ENCODE measurements at places on chromosomes 2 and 18.

GRCh38 chr18:79949697-79950487 lies 1.6 kb downstream of the SLC66A2 start:
- no peak for DNase-seq

DNA sequence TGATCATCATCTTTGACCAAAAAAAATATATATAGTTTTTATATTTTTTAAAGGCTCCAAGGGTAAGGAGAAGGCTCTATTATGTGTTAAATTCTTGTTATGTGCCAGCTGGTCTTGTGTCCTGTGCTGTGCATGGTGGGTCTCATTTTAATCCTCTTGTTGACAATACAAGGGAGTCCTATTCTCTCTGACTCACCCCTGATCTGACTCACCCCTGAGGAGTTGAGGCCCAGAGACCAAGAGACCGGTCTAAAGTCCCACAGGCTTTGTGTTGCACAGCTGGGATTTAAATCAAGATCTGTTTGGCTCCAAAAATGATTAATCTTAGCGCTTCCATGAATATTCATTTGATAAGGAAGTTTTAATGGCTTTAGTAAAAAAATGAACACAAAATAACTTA lies 25.7 kb downstream of the MC2R start:
- no peak for DNase-seq

DNA sequence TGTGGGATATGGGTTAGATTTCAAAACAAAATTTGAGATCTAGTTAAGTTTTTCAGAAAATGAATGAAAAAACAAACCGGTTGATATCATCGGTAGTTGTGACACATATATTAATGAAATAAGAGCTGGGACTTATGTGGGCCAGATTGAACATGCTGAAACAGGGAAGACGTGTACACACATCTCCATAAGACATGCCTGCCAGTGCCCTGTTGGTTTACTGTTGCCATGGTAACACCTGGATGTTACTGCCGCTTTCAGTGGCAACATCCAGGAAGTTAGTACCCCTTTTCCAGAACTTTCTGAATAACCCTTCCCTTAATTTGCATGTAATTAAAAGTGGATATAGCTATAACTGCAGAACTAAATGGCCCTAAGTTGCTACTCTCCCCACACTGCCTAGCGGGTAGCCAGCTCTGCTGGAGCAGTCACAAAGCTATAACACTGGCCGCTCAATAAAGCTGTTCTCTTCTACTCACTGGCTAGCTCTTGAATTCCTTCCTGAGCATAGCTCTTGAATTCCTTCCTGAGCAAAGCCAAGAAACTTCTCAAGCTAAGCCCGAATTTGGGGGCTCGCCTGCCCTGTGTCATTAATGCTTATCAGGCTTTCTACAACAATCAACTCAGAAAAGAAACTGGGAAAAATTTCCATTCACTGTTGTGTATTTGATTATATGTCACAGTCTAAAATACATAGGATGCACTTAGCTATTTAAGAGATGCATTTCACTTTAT lies 776.3 kb upstream of the CDH7 start:
- no peak for DNase-seq

DNA sequence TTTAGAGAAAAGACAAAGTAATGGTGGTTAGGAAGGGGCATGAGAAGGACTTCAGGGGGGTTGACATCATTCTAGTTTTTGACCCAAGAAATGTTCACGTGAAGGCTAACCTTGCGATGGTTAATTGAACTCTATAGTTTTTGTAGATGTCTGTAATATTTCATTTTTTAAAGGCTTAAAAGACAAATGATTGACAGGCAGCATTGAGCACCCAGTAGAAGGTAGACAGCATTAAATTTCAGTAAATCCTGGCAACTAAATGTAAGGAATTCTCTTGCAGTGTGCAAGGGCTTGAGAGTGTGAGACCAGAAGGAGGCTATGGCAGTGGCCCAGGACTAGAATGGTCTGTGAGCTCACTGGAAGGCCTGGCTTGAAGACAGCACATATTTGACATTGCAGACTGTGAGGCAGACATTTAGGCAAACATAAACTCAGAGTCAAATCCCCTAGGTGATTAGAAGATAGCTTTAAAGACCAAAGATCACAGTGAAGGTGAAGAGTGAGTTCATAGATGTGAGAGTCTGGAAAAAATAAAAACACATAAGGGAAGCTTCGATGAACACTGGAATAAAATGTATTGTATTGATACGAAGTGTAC lies 100.1 kb upstream of the MAP4K4 start:
- DNase-seq: no peak

- no peak for DNase-seq
Observed at GRCh38 chr2:175103191-175103590, 64.8 kb downstream of the ATF2 start.
